ENCODE measurements at places on chromosomes 4 and X.
A peak's percentile ranks its signal among the peaks of the same experiment; 100 is the strongest.

- DNase-seq = no peak
Observed at GRCh38 chr4:6768539-6768905, 14.0 kb upstream of the KIAA0232 start.

DNA sequence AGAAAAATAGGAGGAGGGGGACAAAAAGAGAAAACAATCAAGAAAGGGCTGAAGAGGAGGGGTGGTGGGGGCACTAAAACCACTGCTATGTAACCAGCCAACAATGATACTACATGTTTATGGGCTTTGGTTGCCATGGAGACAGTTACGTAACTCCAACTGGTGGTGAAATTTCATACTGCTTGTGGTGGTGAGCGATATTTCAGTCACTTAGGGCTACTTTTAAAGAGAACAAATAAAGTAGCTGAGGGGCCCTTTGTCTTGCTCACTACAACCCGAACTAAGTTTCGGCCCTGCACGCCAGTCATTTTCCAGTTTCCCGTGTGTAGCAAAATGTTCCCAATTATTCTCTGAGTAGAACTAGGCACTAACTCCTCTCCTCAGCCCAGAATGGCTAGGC, 275.2 kb upstream of the EDA2R start:
- no peak for DNase-seq

GRCh38 chr4:99762728-99763127, 53.9 kb upstream of the DAPP1 start:
- DNase-seq = no peak

- peak; percentile 74 for DNase-seq
Observed at GRCh38 chr4:153465615-153466080, 512 bp upstream of the TMEM131L start.

DNA sequence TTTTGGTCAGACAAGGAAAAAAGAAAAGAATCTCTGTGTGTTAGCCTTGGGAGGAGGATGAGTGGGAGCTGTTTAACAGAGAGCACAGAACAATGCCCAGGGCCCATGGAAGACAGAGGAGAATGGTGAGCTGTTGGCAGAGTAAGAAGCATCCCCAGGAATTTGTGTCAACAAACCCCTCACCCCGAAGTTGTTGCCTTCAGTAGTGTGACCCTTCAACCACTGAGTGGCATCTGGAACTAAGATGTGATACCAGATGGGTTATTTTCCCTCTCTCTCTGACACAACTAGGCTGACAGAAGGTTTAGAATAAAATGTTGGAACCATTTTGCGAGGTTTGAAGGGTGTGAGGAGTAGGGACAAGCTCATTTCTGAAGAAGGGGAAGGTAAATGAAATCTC, 25.1 kb downstream of the IGSF1 start:
- DNase-seq = no peak

DNA sequence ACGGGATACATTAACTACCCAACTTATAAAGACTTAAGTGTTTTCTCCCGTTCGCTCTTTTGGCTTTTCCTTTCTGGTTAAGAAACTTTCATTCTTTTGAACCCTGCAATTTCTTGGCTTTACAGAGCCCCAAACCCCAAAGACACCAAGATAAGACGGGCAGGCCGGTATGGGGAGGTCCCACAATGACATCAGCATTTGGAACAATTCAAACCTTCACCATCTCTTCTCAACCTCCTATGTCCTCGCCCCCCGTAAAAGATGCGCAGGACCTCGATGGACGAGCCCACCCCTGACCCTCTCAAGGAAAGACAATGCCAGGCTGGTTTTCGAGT, 999 bp downstream of the ZNF518B start:
- DNase-seq = no peak

DNA sequence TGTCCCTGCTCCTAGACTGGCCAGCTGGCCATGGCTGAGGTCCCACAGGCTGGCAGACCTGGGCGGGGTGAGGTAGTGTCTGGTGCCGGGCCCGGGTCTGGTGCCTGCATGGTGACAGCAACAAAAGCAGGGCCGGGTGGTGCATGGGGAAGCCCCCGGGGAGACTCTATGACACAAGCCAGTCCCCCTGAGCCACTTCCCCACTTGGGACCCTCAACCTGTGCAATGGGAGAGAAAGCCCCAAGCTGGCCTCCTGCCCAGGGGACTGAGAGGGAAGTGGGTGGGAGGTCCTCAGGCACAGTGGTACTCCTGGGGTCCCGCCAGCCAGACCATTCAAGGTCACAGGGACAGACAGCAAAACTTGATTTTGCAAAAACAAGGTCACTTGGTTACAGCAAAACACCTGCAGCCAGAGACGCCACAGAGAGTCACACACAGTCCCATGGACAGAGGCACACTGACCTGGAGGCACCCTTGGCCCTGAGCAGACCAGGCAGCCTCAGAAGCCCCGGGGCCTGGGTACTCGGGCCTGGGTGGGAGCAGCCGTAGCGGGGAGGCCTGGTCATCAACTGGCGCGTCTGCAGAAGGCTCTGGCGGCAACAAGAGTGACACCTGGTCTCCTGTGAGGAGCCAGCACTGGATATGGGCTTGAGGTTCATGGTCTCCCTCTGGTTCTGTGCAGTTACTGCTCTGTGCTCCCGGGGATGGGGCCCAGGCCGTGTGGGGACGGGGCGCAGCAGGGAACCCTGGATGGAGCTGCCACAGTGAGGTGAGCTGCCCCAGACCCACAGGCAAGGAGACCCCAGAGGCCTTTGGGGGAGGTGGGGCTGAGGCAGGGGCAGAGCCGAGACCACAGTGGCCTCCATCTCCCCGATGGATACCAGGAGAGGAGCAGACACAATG, 60.6 kb downstream of the HTRA3 start:
- no peak for DNase-seq

DNA sequence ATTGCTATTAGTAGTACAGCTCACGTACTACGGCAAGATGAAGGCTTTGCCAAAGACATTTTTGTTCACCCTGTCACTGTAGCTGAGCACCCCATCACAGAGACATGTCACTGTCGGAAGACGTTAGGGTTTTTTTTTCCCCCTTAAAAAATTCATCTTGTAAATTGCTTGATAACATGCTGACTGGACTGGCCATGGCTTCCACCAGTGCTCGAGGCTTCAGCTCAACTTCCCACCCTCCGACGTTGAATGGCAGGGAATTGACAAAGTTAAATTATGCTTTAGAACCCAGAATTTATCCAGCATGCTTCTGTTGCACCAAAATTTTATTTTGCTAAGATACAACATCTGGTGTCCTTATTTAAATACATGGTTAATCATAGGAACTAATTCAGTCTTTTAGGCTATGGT, 707 bp upstream of the OTUD4 start:
- no peak for DNase-seq

GRCh38 chrX:111662292-111662691, 18.7 kb upstream of the ALG13 start:
- DNase-seq = no peak

GRCh38 chrX:154125391-154126040, 18.5 kb upstream of the OPN1LW start:
- DNase-seq = no peak

- DNase-seq = no peak
Observed at GRCh38 chrX:65586491-65586890, 51.9 kb upstream of the LAS1L start.

DNA sequence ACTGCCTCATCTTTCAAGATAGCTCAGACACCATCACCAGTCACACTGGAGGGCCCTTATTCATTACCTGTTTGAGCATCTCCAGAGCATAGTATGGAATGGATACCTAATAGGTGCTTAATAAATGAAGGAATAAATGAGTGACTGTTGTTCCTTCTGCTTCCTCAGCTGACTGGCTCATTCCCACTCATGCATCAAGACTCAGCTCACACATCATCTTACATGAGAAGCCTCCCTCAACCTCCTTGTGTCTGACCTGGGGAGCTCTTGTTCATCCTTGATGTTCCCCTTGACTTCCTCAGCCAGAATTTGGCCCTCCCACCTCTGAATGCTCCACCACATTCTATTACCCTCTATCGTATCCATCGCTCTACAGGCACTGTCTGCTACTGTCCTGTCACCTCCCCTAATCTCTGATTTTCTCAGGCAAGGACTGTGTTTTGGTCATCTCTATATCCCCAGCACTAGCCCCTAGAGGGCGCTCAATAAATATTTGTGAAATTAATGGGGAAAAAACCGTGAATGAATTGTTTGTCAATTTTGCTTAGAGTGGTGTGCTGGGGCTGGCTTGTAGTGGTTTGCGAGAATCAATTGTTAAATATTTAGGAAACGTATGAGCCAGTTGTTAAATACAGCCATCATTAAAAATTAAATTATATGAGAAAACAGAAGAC, 88.3 kb downstream of the NHSL2 start:
- no peak for DNase-seq

DNA sequence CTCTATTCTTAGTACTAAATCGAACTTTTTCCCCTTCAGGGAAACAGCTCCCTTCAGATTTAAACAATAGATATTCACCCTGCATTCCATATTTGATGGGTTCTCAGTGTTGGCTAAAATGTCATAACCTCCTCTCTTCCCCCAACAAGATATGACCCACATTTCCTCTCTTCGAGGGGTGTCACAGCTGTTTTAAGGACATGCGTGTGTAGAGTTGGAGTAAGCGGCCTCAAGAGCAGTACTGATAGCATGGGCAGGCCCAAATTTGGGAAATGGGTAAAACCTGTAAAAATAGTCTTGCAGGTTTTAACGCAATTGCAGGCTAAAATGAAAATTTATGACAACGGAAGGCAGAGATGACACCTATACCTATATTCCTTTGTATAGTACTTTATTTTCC, 28.7 kb downstream of the SAT1 start:
- DNase-seq = no peak

DNA sequence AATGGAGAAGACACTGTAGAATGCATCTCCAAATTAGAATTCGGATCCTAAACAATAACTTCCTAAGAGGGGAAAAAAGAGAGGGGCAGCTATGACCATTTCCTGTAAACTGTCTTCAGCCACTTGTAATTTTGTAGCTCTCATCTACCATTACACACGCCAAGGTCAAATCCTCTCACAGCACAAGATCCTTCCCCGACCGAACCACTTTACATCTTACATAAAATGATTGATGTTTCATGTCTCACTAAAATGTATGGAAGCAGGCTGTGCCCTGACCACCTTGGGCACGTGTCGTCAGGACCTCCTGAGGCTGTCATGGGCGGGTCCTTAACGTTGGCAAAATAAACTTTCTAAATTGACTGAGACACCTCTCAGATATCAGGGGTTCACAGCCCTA, 24.1 kb upstream of the PBDC1 start:
- peak; percentile 23 for DNase-seq

- DNase-seq = peak; percentile 38
Observed at GRCh38 chr4:1478766-1479355, 72.6 kb upstream of the NKX1-1 start.

- DNase-seq = peak; percentile 28
Observed at GRCh38 chr4:165059386-165059785, 5.7 kb downstream of the TRIM75 start.

GRCh38 chr4:76120199-76120598, 28.0 kb downstream of the NUP54 start:
- DNase-seq = no peak

DNA sequence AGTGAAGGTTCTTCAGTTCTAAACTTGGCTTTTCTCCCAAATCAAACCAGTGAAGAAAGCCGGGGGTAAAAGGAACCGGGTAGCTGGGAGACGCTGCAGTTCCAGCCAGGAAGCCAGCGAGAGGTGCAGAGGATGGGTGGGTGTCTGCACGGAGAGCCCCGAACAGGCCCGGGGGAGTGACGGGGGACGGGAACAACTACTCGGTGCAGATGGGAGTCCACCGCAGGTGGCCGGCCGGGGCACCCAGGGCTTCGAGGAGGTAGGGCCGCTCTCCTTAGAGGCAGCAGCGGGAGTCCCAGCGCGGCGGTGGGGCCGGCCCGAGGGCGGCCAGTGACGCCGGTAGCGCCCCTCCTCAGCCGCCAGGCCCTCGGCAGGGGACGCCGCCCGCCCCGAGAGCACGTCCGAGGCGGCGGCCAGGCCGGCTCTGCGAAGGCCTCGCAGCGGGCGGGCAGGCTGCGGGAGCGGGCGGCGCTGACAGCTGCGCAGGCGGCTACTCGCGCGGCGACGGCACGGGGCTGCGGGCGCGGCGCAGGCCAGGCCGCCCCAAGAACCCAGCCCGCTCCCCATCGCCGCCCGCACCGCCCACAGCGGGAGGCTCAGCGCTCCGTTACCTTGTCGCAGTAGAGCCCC, 449 bp downstream of the FBXL5 start:
- peak; percentile 63 for DNase-seq

- DNase-seq = peak; percentile 35
Observed at GRCh38 chr4:23023121-23023520, 330.4 kb downstream of the GBA3 start.

- no peak for DNase-seq
Observed at GRCh38 chr4:76962406-76963130, 13.0 kb downstream of the SEPTIN11 start.

GRCh38 chr4:1880332-1880731, 9.1 kb downstream of the NSD2 start:
- no peak for DNase-seq

DNA sequence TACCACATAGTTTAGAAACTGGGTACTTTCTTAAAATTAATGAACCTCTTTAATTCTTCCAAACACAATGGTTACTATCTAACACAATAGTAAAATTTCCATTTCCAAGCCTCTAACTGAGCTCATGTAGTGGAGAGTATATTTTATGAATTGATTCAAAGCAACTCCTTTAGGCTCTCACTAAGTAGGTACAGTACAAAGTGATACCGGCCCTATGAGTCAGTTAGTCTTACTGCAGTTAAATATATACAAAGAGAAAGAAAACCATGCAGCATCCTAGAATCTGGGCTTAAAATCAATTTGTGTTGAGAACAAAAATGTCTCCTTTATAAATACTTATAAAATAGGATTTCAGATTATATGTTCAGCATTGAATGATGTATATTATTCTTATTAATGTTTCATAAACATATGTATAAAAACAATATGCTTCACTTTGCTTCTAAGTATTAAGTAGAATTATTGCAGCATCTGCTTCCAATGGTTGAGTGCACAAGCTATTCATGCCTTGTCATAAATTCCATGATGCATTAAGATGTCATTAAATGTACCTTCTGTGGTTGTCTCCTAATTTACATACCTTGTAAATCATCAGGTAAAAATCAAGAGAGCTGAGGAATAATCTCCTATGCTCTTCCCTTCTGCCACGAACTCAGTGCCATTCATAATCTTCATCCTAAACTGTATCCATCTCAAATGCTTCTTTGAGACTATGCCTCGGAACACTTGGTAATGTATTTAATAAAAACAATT, 1037.8 kb downstream of the STPG2 start:
- DNase-seq = no peak

DNA sequence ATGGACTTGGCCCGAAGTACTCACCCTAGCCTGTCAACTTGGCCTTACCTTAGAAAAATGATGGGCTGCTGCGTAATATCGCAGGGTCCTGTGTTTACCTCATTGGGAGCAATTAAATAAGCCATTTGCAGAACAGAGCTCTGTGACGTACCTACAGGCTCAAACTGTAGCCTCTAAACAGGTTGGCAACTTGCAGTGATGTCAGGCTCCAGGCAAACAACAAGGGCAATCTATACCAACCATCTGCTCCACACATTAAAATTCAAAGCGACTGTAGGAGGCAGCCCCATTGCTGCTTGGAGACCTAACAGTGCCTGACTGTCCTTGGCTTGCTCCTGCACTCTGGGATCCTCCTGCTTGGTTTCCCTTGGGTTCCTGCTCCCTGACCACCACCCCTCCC, 17.2 kb downstream of the VGLL1 start:
- no peak for DNase-seq

- DNase-seq = no peak
Observed at GRCh38 chr4:89196056-89196674, 84.8 kb downstream of the TIGD2 start.

- DNase-seq = no peak
Observed at GRCh38 chr4:148633720-148634119, 191.5 kb upstream of the NR3C2 start.

- no peak for DNase-seq
Observed at GRCh38 chr4:71204056-71204455, 134.8 kb upstream of the SLC4A4 start.

GRCh38 chr4:2511645-2512131, 24.8 kb upstream of the FAM193A start:
- no peak for DNase-seq
